ENCODE measurements at places on chromosomes 3 and 15. TPM values are rescaled to one million over a fixed set of nuclear protein-coding genes. Genes with fewer than 3 reads are reported as not detected.
A peak's percentile ranks its signal among the peaks of the same experiment; 100 is the strongest.

DNA sequence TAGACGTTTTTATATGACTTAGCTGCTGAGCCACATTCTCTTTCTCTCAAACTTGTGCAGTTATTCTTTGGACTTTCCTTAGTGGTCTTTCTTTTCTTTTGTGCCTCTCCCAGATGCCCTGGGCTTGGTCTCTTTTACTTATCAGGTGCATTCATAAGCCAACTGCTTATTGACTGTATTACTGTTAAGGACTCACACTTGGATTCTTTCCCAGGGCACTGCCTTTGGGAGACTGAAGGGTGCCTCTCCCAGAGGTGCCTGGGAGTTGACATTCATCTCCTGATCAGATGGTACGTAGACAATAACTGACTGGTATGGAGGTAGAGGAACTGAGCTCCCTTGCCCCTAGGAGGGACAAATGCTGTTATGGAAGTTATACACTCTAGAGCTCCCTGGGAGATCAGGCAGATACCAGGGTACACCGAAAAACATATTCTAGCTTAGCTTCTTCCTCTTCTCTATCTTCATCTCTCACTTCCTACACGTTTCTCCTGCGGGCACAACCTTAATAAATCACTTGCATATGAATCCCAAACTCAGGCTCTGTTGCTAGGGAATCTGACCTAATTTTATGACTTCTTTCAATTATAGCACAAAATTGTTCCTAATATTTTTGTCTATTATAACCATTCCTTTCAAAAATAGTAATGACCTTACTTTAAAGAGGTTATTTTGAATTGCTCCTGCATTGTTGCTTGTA, 24.7 kb downstream of the PARP15 start:
- no peak for DNase-seq
- H3K4me3 ChIP-seq = no peak overlapping the region
- H3K27me3 ChIP-seq = no peaks in the 10 kb centered on the region
- H3K4me1 ChIP-seq = no peaks in the 10 kb centered on the region
- H3K27ac ChIP-seq = no peak overlapping the region
- H3K36me3 ChIP-seq = no peaks in the 10 kb centered on the region

DNA sequence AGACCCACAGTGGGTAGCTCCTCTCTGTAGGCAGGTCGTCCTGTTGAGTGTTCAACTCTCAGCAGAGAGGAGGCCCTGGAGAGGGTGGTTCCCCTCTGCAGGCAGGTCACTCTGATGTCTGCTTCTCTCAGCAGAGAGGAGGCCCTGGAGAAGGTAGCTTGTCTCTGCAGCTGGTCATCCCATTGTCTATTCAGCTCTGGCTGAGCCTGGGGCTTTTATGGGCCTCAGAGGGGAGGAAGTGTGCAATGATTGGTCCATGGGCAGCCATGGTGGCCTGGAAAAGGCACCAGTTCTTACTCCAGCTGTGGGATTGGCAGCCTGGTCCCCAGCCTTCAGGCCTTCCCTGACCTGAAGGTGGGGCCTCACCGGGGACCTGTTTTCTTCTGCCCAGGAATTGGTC, 52.9 kb downstream of the PPCDC start:
- peaks cover 28% of the 10 kb centered on the region for H3K27me3 ChIP-seq
- no peak overlapping the region for H3K4me3 ChIP-seq
- DNase-seq = no peak
- H3K4me1 ChIP-seq = peaks cover 11% of the 10 kb centered on the region

DNA sequence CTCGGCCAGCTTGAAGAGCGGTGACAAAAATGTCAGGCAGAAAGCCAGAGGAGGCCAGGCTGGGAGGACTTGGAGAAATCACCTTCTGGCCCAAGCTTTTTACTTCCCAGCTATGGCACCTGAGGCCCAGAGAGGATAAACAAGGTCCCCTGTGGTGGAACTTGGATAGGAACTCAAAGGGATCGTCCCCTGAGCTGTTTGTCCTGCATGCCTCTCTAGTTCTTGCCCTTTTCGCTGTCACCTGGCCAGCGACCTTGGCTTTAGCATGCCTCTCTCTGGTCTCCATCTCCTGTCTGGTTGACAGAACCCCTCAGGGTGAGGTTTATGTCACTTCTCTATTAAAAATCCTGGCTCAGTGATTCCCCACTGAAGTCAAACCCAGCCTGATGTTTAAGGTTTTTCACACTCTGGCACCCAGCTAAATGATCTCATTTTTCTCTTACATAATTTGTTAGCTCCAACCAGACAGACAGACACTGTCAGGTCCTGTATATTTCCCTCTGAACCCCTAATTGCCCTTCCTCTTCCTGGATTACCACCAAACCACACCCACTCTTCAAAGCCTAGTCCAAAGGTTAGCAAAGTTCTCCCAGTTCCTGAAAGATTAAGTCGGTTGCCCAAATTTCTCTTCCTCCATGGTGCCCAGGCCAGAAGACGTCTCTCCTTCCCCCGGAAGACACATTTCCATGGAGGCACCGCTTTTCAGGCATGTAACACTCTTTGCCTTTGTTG, 169.1 kb downstream of the FAM43A start:
- H3K27ac ChIP-seq = no peak overlapping the region
- DNase-seq = no peak
- H3K4me1 ChIP-seq = no peaks in the 10 kb centered on the region
- no peaks in the 10 kb centered on the region for H3K36me3 ChIP-seq

DNA sequence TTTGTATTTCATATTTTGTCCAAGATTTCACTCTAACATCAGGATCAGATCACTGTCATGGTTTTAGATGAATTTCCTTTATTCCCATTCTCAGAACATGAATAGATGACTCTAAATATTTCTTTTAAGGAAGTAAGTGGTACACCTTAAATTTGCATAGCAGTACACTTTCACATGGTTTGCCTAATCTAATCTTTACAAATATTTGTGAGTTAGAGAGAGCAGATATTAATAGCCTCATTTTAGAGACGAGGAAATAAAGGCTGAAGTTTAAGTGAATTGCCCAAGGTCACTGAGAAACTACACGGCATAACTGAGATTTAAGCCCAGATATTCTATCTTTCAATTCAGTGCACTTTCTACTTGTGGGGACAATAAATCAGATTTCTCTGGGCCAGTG, 14.2 kb downstream of the TERC start:
- no peak overlapping the region for H3K27ac ChIP-seq
- no peaks in the 10 kb centered on the region for H3K36me3 ChIP-seq
- peaks cover 10% of the 10 kb centered on the region for H3K4me1 ChIP-seq
- H3K4me3 ChIP-seq = no peak overlapping the region
- DNase-seq = no peak
- H3K27me3 ChIP-seq = peaks cover 36% of the 10 kb centered on the region

DNA sequence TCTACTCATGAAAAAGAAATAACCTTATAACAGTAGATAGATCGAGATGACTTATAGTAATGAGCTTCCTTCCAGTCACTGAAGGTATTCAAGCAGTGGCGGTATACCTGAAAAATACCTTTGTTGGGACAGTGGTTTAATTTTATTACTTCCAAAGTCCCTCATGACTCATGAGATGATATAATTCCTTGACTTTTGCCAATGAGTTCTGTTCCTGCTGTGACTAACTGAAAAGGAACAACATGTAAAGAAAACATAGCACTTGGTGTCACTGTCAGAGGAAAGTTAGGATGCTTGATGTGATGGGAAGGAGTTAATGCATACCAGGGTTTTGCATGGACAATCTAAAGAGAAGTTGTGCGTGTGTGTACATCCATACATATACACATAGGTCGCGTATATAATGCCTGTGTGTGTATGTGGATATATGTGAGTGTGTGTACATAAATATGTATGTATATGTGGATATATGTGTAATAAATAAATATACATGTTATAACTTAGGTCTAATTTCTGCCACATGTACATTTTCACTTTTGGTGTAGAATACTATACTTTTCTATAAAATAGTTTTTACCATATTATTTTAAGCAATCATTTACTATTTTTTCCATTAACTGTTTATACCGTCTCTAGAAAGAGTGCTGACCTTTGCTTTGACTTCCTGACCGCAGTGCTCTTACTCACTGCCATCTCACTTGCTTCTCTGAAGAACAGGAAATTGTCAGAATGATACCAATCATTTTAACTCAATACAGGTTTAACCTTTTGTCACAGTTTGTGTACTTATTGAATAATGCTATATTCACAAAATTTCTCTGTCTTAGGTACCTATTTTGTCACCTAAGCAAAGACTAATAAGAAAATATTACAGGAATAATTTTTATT, 12.6 kb upstream of the PAK2 start:
- peak; percentile 31 for DNase-seq
- peak overlapping the region; percentile 94 for H3K27ac ChIP-seq
- H3K4me3 ChIP-seq = peak overlapping the region; percentile 48
- H3K36me3 ChIP-seq = peaks cover 3% of the 10 kb centered on the region
- no peaks in the 10 kb centered on the region for H3K27me3 ChIP-seq
- H3K4me1 ChIP-seq = peaks cover 31% of the 10 kb centered on the region

DNA sequence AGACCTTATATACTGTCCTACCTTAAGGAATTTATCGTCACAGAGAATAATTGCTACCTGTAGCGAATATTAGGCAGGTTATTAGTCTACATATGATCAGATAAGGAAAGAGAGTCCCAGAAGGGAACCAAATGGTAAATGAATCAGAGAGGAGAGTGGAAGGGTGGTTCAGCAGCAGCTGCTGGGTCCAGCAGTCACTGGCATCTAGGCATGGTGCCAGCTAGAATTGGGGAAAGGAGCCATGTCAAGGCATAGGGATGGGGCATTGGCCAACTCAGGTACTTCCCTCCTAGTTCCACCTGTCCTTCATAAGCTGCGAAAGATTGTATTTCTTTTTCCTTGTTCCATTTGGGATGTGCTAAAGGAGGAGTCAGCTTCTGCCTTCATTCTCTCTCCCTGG, 23.4 kb downstream of the HACD3 start:
- H3K36me3 ChIP-seq = peaks cover 7% of the 10 kb centered on the region
- no peaks in the 10 kb centered on the region for H3K27me3 ChIP-seq
- peaks cover 18% of the 10 kb centered on the region for H3K4me1 ChIP-seq
- no peak for DNase-seq
- no peak overlapping the region for H3K27ac ChIP-seq
- no peak overlapping the region for H3K4me3 ChIP-seq

GRCh38 chr15:60093273-60094067, 89.4 kb downstream of the FOXB1 start:
- no peak overlapping the region for H3K4me3 ChIP-seq
- DNase-seq = no peak
- H3K27ac ChIP-seq = no peak overlapping the region
- H3K36me3 ChIP-seq = peaks cover 4% of the 10 kb centered on the region
- peaks cover 5% of the 10 kb centered on the region for H3K27me3 ChIP-seq

DNA sequence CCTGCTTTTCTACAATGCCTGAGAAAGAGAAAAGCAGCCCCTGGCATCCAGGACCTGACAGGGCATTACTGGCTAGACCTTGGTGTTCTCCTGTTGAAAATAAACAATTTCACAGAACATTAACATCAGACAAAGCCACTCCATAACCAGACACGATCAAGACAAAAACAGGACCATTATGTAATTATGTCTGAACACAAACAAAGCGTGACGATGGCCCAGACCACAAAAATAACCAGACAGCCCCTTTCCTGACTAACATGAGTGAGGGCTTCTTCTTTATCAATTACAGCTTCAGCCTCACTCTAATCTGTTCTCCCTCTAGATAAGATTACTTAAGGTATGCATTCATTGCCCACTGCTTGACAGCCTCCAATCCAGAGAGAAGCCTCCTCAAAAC, 172.7 kb upstream of the LMCD1 start:
- H3K36me3 ChIP-seq = no peaks in the 10 kb centered on the region
- no peak overlapping the region for H3K27ac ChIP-seq
- H3K4me1 ChIP-seq = peaks cover 6% of the 10 kb centered on the region
- H3K4me3 ChIP-seq = no peak overlapping the region
- H3K27me3 ChIP-seq = no peaks in the 10 kb centered on the region

DNA sequence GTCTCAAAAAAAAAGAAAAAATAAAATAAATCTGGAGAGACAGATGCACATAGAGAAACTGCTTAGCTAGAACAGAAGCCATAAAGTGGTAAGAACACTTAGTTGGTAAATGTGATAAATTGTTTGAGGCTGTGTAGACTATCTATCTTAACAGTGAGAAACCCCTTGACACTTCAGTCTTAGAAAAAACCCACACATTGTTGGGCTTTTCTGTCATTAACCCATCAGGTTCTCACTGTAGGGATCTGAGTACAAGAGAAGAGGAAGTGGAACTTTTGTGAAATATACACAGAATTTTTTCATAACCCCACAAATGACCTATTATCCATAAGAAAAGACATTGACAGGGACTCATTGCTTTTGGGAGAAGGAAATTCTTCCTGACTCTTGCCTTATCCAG, 24.4 kb downstream of the TP63 start:
- H3K4me1 ChIP-seq = no peaks in the 10 kb centered on the region
- no peak overlapping the region for H3K27ac ChIP-seq
- no peaks in the 10 kb centered on the region for H3K27me3 ChIP-seq
- no peak for DNase-seq

GRCh38 chr3:53789459-53789858, 56.8 kb downstream of the CHDH start:
- no peak for DNase-seq
- H3K27me3 ChIP-seq = peaks cover 16% of the 10 kb centered on the region
- no peak overlapping the region for H3K27ac ChIP-seq
- no peaks in the 10 kb centered on the region for H3K4me1 ChIP-seq
- no peak overlapping the region for H3K4me3 ChIP-seq

DNA sequence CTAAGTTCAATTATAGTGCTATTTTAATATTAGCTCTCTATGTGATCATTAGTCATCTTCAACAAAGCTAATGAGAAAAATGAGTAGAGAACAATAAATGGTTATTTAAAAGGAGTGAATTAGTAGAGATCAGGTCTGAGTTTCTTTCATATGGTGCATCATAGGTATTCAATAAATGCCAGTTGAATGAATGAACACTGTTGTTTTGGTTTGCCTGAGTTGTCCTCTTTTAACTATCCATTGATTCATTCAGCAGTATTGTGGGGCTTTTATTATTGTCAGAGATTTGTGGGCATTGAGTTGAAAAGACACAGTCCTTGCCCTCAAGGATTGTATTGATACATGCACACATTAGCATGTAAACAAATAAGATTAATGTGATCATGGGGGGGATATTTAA, 88.2 kb downstream of the AGBL1 start:
- H3K4me3 ChIP-seq = no peak overlapping the region
- DNase-seq = no peak
- H3K27me3 ChIP-seq = peaks cover 18% of the 10 kb centered on the region
- H3K36me3 ChIP-seq = no peaks in the 10 kb centered on the region

DNA sequence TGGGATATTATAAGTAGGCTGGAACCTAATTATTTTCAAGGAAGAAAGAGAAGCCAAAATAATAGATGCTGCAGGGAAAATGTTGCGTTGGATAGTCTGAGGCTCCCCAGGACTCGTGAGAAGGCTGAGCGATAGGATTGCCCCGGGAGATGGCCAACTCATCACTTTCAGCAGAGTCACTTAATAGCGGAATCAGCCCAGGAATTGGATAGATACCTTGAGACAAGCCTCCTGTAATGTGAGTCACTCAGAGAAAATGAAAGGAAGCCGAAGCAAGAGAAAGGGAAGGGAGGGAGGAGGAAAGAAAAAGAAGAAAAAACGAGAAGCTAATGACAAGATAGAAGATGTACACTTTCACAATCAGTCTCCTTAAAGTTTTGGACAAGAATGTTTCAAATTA, 94.3 kb downstream of the SQOR start:
- no peak overlapping the region for H3K27ac ChIP-seq
- no peak for DNase-seq
- no peaks in the 10 kb centered on the region for H3K4me1 ChIP-seq
- H3K27me3 ChIP-seq = peaks cover 13% of the 10 kb centered on the region

- H3K27ac ChIP-seq = peak overlapping the region; percentile 52
- no peaks in the 10 kb centered on the region for H3K36me3 ChIP-seq
- no peak overlapping the region for H3K4me3 ChIP-seq
- no peak for DNase-seq
- peaks cover 48% of the 10 kb centered on the region for H3K4me1 ChIP-seq
- H3K27me3 ChIP-seq = no peaks in the 10 kb centered on the region
Measured at GRCh38 chr15:98686983-98687382, 38.6 kb downstream of the IGF1R start.

Gene B4GALT4
- 25.2 TPM for total RNA-seq

Gene UBAP1L
- 5.2 TPM for total RNA-seq

Gene KLF15
- total RNA-seq = 0.44 TPM

Data from activated T-cell treated with anti-CD3 and anti-CD28 coated beads, Interleukin-2, amount 50 U/mL, for 72 hours (primary cell).